ENCODE measurements at places on chromosomes 11 and 22.

GRCh38 chr11:2466869-2467694 lies 22.3 kb downstream of the KCNQ1 start:
- DNase-seq = peak; percentile 64

DNA sequence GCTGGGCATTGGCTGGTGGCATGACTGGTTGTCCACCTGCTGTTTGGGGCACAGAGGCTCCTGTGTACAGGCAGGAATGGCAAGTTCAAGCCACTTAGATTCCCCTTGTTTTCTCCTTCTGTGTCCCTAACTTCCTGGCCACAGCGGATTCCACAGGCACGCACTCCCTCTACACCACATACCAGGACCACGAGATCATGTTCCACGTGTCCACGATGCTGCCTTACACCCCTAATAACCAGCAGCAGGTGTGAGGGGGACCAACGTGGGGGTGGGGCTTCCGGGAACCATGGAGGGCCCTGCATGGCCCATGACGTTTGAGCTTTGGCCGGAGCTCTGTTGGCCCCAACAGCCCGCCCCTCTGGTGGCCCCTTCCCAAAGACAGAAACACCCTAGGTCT lies 7.8 kb downstream of the SIPA1 start:
- no peak for DNase-seq

GRCh38 chr11:130471731-130472433 lies 23.4 kb downstream of the ADAMTS15 start:
- DNase-seq = no peak

- no peak for DNase-seq
Observed at GRCh38 chr11:34337016-34337415, 20.8 kb downstream of the ABTB2 start.

DNA sequence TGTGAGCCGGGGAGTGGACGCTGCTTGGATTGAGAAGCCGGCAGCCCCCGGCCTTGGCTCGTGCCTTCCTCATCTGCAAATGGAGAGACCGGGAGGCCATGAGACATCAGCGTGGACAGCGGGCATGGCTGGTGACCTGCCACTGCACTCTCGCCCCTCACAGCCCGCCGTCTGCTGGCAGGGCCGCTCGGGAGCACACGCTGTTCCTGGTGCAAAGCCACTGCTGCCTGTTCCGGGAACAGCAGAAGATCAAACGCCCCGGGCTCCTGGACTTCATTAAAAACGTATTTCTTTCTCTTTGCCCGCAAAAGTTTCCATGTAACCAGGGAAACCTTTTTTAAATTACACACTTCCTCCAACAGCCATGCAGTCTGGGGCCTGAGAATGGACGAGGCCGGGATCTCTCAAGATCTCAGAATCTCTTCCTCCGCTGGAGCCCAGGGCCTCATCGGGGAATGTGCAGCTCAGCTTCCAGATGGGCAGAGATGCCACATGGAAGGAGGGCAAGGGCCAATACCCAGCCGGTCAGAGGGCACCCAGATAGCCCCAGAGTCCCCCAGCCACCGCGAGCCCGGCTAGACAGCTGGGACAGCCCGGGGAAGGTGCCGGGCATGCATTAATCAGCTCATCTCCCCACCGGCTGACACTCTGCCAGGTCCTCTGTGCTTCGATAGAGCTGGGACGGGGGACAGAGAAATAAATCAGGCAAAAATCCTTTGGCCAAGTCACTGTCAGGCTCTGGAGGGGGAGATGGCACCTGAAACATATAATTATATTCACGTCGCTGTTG lies 62.8 kb upstream of the PRR5 start:
- no peak for DNase-seq

GRCh38 chr11:77580712-77581337 lies 8.9 kb upstream of the AQP11 start:
- DNase-seq = no peak
